ENCODE measurements at places on chromosomes 7 and 10.

GRCh38 chr7:149431486-149432120 lies 29.3 kb downstream of the ZNF777 start:
- no peak for DNase-seq

DNA sequence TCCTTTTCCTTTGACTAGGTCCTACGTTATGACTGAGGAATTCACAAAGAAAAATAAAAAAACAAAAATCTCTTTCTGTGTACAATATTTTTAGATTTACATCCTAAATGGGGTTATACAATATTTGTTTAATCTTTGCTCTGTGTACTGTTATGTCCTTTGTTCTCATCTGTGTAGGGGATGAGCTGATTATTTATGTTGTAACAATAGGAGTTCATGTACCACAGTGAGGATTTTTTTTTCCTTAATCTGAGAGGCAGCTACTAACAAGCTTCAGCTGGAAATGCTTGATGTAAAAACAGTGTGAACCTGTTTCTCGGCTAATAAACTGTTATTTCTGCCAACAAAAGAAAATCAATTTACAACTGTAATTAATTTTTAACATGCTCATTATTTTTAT lies 58.0 kb downstream of the ORC5 start:
- no peak for DNase-seq

DNA sequence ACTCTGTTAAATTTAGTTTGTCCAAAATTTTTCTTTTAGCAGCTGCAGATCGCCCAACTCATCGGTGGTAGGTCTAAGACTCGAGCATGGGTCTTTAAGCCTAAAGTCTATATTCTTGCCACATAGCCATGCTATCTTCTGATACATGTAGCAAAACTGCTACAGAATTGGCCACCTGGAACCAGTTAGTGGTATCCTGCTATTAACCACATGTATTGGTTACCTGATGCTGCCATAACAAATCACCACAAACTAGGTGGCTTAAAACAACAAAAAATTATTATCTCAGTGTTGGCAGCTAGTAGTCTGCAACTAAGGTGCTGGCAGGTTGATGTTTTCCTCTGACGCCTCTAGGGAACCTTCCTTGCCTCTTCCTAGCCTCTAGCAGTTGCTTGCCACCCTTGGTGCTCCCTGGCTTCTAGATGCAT lies 96.7 kb upstream of the PIK3CG start:
- DNase-seq: no peak

DNA sequence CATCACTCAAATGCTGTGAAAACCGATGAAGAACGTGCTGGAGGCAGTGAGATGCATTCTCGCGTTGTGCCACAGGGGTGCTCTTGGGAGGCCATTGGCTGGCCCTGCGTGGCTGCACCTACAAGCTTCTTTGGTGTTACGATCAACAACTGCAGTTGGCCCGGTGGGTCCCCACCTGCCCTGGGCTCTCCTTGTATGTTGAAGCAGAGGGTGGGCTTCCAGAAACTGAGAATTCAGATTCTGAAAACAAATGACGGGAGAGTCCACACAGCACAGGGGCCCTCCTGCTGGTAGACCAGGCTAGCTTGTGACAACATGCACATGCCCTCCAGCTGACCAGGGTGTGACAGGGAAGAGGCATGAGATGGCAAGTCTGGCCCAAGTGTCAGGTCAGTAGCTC lies 23.7 kb upstream of the DDC start:
- DNase-seq: no peak

DNA sequence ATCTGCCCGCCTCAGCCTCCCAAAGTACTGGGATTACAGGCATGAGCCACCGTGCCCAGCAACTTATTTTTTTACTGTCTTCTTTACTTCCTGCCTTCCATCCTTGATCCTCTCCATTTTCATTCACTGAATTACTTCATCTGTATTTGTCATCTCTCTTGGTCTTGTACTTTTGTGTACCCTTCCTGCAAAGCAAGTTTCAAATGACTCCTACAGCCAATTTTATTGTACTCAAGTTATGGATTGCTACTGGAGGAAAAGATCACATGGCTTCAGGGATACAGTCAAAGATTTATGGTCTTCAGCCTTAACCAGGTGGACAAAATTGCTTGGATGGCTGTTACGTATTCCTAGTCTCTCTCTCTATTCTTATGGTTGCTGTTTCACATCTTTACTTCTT lies 22.6 kb downstream of the SEPTIN7 start:
- no peak for DNase-seq

- DNase-seq: no peak
Measured at GRCh38 chr10:25555865-25556264, 378.2 kb upstream of the MYO3A start.

GRCh38 chr10:34626158-34626880 lies 188.8 kb downstream of the PARD3 start:
- no peak for DNase-seq

GRCh38 chr7:65265933-65266519 lies 107.6 kb upstream of the ZNF92 start:
- no peak for DNase-seq

DNA sequence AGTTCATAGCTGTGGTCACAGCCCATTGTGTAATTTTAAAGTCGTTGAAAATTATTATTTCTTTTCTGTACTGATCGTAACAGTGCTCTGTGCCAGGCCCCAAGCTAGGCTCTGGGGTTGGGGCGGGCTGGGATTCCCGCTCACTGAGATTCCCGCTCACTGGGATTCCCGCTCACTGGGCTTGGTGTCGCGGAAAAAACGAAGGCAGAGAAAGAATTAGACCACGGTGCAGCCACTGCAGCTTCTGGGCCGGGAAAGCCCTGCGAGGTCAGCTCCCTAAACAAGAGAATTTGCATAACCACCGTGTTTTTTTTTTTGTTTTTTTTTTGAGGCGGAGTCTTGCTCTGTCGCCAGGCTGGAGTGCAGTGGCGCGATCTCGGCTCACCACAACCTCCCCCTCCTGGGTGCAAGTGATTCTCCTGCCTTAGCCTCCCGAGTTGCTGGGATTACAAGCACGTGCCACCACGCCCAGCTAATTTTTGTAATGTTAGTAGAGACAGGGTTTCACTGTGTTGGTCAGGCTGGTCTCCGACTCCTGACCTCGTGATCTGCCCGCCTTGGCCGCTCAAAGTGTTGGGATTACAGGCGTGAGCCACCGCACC lies 31.2 kb downstream of the FOXK1 start:
- peak; percentile 92 for DNase-seq

DNA sequence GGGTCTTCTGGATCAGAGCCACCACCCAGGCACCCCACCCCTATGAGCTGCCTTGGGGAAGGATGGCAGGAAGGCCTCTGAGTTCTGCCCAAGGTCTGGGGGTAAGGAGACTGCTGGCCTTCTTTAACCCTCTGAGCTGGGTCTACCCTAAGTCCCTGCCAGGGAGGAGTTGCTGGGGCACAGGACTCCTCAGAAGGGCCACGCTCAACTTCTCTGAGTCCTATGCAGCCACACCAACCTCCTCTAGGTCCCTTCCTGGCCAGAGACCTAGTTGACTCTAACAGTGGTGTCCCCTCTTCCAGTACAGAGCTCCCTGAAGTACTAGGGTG lies 2.6 kb upstream of the NEURL1 start:
- no peak for DNase-seq

DNA sequence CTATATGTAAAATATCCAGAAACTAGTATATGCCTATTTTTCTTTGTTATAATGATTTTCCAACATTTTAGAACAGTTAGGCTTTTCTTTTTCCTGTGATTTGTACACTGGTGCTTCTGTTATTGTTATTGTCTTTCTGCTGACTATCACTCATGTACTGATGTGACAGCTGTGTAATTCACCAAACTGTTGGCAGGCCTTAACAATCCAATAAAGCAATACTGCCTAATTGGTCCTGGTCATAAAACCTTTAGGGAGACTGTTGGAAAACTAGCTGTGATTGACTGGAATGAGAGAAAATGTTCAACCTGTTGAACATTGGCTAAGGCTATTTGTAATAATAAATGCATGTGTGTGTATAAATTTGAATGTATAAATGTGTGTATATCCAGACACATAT lies 956.6 kb downstream of the REEP3 start:
- no peak for DNase-seq

DNA sequence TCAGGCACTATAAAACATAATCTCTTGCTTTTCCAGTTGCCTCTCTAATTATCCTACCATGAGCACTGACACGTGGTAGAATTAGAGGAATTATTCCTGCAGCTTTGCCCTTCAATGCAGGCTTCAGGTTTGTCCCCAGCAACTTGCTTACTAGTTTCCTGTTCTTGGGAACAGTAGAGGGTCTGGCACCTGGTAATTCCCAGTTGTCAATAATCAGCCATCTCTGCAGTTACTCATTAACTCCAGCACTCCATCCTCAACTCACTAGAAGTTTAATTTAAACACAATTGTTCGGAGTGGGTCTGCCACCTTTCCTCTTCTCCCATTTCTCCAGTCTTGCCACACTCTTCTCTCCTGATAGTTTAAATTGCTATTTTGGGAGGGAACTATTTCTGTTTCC lies 324.3 kb upstream of the KIAA1217 start:
- no peak for DNase-seq

- no peak for DNase-seq
Measured at GRCh38 chr7:33916357-33917081, 11.2 kb downstream of the BMPER start.

DNA sequence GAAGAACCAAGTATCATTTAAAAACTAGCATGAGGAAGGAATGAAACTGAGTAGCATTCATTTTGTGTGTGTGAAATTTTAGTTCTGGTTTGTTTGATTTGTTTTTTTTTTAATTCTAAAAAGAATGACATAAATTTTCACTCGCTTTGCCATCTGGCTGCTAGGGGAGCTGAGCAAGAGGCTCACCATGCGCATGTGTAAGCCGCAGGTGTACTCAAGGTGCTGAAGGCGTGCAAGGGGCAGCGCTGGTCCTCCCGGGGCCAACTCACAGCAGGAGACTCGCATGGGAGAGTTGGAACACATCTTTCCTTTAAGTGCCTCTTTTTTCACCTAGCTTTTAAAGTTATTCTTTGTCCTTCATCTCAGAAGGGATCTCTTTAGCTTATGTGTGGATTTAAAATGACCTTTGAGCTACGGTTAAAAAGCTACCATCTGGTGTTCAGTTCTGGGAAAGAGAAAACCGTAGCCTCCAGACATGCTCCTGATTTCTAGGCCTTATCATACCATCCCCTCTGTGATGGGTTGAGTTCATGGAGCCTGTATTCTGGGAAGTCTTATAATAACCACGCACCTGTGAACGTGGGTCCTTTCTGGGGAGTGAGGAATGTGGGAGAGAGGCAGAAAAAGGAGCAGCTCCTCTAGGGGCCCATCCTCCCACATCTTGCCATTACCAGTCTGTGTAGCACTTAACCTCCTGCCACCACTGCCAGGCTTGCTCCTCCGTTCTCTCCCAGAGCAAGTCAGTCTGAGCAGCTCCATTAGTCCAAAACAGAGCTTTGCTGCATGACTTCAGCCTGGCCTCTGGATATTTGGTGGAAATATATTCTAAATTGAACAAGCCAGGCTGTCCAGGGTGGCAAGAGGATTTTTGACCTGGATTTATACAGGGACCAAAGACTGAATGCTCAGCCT lies 61.9 kb downstream of the KLHDC10 start:
- no peak for DNase-seq

- DNase-seq: no peak
Measured at GRCh38 chr10:123772645-123773508, 106.7 kb downstream of the GPR26 start.

- no peak for DNase-seq
Measured at GRCh38 chr7:55065079-55065478, 46.3 kb downstream of the EGFR start.

- DNase-seq: no peak
Measured at GRCh38 chr7:45066409-45066808, 22.4 kb downstream of the NACAD start.

- DNase-seq: no peak
Measured at GRCh38 chr7:151735851-151736402, 141.0 kb downstream of the PRKAG2 start.

DNA sequence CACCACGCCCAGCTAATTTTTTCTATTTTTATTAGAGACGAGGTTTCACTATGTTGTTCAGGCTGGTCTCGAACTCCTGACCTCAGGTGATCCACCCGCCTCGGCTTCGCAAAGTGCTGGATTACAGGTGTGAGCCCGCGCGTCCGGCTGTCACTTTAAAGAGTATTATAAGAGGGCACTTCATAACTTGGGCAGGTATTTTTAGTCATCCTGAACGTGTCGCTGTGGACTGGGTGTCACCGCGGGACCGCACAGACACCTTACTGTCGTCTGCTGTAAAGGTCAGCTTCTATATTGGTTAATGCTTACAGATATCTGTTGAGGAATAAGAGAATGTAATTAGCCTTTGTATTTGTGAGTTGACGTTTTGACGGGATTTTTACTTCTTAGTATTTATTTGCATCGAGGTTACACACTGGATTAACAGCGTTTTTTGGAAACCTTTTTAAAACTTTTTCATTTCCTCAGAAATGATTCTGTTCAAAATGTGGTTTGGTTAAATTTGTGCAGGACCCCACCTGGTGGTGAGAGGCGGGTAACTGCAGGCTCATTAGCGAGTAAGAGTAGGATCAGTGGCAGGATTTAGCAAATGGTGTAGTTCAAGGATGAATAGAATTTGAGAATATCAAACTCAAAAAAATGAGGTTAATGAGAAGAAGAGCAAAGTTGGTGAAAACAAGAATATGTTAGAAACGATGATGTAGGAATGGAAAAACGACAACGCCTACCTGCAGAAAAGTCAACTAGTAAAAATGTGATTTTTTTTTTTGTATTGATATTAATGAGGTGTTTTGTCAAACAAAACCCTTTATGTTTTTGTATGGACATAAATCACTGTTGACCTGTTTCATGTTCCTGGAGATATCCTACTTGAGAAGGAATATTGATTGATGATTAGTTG lies 3.2 kb downstream of the DNAJB6 start:
- peak; percentile 73 for DNase-seq

DNA sequence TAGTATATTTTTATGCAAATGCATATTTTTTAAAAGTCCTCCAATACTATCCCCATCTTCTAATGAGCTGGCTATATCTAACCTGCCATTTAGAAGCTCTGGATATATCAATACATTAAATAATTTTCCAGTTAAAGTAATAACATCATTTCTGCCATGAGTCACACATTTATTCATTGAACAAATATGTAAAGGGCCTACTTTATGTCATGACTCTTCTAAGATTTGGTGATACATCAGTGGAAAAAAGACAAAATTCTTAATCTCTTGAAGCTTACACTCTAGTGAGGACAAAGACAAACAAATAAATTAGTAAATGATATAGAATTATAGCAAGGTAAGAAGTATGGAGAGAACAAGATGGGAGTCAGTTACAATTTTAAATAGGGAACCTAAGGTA lies 716.8 kb upstream of the LRRTM3 start:
- no peak for DNase-seq

DNA sequence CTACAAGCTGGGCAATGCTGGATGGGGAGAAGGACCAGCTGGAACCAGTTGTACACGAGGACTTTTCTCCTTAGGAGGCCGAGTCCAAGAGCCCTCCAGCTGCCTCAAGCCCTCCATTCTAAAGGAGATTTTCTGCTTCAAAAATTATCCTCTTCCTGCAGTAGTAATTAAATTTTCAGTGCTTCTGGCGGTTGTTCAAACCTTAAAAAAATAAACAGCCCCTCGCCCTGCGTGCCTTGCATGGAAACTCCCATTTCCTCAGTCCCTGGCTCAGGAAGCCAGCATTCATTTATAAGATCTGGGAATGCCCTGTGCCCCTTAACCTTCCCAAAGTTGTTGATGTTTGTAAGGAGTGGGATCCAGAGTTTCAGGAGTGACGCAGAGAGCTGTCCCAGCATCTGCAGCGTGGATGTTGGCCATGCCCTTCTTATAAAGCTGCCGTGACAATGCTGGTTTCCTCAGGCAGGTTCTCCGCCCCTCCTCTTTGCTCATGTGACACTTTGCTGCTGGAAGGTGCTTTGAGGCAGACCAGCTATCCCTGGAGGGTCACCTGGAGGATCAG lies 24.0 kb upstream of the ACTR3B start:
- no peak for DNase-seq
